Stimulated activated CD4-positive, alpha-beta T cell treated with anti-CD3 and anti-CD28 coated beads, Interleukin-4, amount 100 ng/mL, for 1 hour (primary cell): ENCODE measurements at places on chromosomes 1 and 21.

GRCh38 chr21:40421121-40421520 lies 425.8 kb downstream of the DSCAM start:
- DNase-seq = no peak

GRCh38 chr1:82377201-82377884 lies 576.6 kb downstream of the ADGRL2 start:
- DNase-seq = no peak

DNA sequence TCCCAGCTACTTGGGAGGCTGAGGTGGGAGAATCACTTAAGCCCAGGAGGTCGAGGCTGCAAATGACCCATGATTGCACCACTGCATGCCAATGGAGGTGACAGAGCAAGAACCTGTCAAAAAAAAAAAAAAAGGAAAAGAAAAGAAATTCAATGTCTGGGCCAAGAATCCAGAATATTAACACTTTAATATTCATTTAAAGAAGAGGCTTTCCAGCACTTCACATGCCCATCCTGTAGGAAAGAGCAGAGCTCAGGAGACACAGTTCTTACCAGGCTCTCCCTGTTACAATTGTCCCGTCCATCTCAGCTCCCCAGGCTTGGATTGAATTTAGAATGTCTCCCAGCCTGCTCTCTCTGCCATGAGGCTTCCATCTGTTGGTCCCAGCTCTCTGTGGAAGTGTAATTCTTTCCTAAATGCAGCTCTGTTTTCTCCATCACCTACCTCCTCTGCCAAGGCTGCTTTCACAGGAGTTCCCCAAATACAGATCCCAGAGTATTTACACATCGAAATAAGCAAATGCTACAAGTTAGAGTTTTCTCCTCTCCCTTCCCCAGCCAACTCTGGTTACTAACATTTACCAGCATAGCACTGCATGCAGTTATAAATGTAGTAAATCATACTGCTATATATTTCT lies 116.6 kb upstream of the CDC42BPA start:
- no peak for DNase-seq

- no peak for DNase-seq
Measured at GRCh38 chr1:60255565-60255964, 182.0 kb upstream of the C1orf87 start.

DNA sequence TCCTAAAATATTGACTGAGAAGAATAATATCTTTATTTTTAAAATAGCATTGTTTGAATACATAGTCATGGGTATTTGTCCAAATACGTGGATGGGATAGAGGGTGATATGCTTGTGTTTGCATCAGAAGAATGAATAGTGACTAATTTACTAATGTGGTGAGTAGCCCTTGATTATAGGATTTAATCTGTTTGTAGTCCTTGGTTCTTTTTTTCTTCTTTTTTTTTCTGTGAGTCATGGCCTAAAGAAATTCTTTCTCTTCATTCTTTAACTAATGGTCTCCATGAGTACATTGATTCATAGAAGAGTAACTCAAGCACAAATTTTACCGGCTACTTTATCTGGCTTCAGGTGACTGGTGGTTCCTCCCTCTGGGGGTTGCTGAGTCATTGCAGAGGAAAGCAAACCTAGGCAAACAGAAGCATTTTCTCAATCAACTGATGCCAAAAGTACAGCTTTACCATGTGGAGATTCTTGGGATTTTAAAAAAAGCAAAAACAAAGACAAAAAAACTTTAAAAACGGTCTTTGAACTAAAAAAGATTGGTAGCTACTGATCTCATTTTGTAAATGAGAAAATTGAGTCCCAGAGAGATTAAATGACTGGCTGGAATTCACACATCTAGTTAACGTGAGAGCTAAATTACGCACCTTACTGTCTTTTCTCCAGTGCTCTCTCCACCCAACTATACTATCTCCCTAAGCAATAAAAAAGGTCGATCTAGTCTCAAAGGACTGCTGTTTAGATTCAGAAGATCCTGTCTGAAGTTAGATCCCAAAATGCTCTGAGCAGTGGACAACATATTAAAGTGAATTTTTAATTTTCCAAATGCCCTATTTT lies 40.5 kb downstream of the AK5 start:
- no peak for DNase-seq

DNA sequence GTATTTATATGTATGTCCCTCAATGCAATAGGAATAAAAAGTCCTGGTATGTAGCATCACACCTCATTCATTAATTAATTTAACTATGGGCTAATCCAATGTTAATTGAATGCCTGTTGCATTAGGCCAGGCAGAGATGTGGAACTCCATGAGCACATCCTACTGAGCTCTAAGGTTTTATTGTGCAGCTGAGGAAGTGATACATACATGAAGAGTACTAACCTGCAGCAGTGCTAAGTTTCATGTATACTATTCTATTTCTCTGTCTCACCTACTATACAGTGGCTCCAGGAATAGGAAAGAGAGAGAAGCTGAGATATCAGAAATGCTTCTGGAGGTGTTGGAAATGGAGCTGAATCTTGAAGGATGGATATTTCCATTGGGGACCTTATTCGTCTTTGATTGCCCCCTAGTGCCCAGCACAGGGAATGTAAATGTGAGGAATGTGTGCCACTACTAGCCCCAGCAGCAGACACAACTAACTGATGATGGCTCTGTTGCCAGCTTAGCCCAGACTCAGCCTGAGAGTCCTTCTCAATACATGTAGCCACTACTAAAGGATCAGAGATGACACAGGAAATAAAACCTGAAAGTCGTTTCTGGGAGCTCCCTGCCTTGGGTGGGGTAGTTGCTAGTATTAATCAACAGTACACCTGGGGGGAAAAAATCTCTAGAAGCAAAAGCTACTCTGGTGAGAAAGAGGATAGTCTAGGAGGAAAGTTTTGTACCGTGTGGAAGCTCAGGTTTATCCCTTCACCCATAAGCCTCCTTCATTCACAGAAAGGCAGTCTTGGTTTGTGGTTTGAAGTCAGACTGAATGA lies 173.3 kb upstream of the FOXD3 start:
- DNase-seq = no peak

GRCh38 chr1:43449708-43450069 lies 4.0 kb downstream of the HYI start:
- no peak for DNase-seq

DNA sequence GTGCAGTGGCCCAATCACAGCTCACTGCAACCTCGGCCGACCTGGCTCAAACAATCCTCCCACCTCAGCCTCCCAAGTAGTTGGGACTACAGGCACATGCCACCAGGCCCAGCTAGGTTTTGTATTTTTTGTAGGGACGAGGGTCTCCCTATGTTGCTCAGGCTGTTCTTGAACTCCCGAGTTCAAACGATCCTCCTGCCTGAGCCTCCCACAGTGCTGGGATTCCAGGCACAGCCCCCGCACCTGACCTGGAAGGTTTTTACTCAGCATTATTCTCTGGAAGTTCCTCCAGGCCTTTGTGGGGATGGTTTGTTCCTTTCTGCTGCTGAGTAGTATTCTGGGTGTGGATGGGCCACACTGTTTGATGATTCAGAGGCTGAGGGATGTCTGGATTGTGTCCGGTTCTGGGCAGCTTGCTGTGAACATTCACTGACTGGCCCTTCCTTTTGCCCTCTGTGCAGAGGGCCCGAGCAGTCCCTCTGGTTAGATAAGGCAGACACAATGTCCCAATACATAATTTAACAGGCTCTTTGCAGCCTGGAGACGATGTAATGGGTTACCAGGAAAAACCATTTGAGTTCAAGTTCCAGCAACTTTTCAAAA lies 6.0 kb upstream of the TRAPPC10 start:
- no peak for DNase-seq

- peak; percentile 16 for DNase-seq
Measured at GRCh38 chr1:47231301-47232186, 481 bp downstream of the TAL1 start.

- DNase-seq = peak; percentile 32
Measured at GRCh38 chr1:202860744-202861419, 28.1 kb downstream of the RABIF start.

DNA sequence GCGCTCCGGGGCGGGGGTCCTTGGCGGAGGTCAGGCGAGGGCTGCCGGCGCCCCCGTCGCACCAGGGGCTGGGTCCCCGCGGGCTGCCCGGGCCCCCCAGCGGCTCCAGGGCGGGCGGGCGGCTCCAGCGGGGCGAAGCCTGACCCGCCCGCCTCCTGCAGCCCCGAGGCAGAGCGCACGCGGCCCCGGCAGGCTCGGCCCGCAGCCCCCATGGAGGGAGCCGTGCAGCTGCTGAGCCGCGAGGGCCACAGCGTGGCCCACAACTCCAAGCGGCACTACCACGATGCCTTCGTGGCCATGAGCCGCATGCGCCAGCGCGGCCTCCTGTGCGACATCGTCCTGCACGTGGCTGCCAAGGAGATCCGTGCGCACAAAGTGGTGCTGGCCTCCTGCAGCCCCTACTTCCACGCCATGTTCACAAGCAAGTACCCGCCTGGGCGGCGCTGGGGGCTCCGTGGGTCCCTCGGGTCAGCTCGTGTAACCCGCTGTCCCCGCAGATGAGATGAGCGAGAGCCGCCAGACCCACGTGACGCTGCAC lies 817 bp downstream of the KLHL17 start:
- DNase-seq = no peak

- DNase-seq = no peak
Measured at GRCh38 chr21:41929248-41929647, 24.6 kb downstream of the C2CD2 start.

DNA sequence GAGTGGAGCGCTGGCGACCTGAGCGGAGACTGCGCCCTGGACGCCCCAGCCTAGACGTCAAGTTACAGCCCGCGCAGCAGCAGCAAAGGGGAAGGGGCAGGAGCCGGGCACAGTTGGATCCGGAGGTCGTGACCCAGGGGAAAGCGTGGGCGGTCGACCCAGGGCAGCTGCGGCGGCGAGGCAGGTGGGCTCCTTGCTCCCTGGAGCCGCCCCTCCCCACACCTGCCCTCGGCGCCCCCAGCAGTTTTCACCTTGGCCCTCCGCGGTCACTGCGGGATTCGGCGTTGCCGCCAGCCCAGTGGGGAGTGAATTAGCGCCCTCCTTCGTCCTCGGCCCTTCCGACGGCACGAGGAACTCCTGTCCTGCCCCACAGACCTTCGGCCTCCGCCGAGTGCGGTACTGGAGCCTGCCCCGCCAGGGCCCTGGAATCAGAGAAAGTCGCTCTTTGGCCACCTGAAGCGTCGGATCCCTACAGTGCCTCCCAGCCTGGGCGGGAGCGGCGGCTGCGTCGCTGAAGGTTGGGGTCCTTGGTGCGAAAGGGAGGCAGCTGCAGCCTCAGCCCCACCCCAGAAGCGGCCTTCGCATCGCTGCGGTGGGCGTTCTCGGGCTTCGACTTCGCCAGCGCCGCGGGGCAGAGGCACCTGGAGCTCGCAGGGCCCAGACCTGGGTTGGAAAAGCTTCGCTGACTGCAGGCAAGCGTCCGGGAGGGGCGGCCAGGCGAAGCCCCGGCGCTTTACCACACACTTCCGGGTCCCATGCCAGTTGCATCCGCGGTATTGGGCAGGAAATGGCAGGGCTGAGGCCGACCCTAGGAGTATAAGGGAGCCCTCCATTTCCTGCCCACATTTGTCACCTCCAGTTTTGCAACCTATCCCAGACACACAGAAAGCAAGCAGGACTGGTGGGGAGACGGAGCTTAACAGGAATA lies 4.2 kb downstream of the TFAP2E start:
- peak; percentile 49 for DNase-seq
